Activated CD4-positive, alpha-beta T cell treated with anti-CD3 and anti-CD28 coated beads, Interleukin-2, amount 10 ng/mL, durations not matched to agents 7 days and 5 days (primary cell): ENCODE measurements at places on chromosomes 6 and 20. TPM values are rescaled to one million over a fixed set of nuclear protein-coding genes. Genes with fewer than 3 reads are reported as not detected.

GRCh38 chr6:139290787-139291311, 949 bp downstream of the TXLNB start:
- H3K27me3 ChIP-seq = no peaks in the 10 kb centered on the region
- H3K36me3 ChIP-seq = peaks cover 10% of the 10 kb centered on the region
- DNase-seq = peak; percentile 61
- peaks cover 48% of the 10 kb centered on the region for H3K4me1 ChIP-seq

GRCh38 chr20:54573838-54574237, 98.4 kb downstream of the DOK5 start:
- H3K36me3 ChIP-seq = no peaks in the 10 kb centered on the region
- no peak overlapping the region for H3K4me3 ChIP-seq
- no peak for DNase-seq
- no peak overlapping the region for H3K27ac ChIP-seq
- H3K4me1 ChIP-seq = no peaks in the 10 kb centered on the region
- H3K27me3 ChIP-seq = no peaks in the 10 kb centered on the region

DNA sequence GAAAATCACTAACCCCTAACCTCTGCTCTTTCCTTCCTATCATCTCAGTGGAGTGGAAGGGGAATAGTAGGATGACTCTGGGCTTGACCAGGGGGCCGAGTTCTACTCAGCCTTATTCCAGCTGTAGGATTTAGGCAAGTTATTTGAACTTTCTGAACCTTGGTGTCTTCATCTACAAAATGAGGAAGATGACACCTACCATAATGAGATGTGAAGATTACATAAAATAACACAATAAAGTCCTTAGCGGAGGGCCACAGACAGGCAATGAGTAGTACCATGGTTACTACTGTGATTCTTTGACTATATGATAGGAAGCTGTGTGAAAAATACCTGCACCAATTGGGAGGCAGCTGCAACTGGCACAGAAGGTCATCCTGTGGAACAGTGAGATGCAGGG, 53.6 kb upstream of the PIM1 start:
- H3K36me3 ChIP-seq = peaks cover 1% of the 10 kb centered on the region
- no peak overlapping the region for H3K27ac ChIP-seq
- DNase-seq = no peak
- peaks cover 5% of the 10 kb centered on the region for H3K4me1 ChIP-seq
- no peak overlapping the region for H3K4me3 ChIP-seq

- H3K4me3 ChIP-seq = no peak overlapping the region
- DNase-seq = no peak
- H3K27me3 ChIP-seq = no peaks in the 10 kb centered on the region
These were observed 207.3 kb downstream of the OTOR start for GRCh38 chr20:16955462-16955861.

GRCh38 chr6:111606620-111607115, 990 bp upstream of the TRAF3IP2 start:
- no peak for DNase-seq
- H3K27me3 ChIP-seq = no peaks in the 10 kb centered on the region
- peaks cover 5% of the 10 kb centered on the region for H3K36me3 ChIP-seq
- peaks cover 44% of the 10 kb centered on the region for H3K4me1 ChIP-seq
- H3K27ac ChIP-seq = peak overlapping the region; percentile 92

- no peaks in the 10 kb centered on the region for H3K27me3 ChIP-seq
- H3K36me3 ChIP-seq = no peaks in the 10 kb centered on the region
- H3K4me3 ChIP-seq = no peak overlapping the region
- peaks cover 7% of the 10 kb centered on the region for H3K4me1 ChIP-seq
These were observed 236.4 kb downstream of the FOXA2 start for GRCh38 chr20:22348010-22348409.

- no peak overlapping the region for H3K27ac ChIP-seq
- no peak overlapping the region for H3K4me3 ChIP-seq
- DNase-seq = no peak
- no peaks in the 10 kb centered on the region for H3K27me3 ChIP-seq
- H3K36me3 ChIP-seq = no peaks in the 10 kb centered on the region
- H3K4me1 ChIP-seq = no peaks in the 10 kb centered on the region
These were observed 916.0 kb upstream of the EYS start for GRCh38 chr6:66623050-66623449.

DNA sequence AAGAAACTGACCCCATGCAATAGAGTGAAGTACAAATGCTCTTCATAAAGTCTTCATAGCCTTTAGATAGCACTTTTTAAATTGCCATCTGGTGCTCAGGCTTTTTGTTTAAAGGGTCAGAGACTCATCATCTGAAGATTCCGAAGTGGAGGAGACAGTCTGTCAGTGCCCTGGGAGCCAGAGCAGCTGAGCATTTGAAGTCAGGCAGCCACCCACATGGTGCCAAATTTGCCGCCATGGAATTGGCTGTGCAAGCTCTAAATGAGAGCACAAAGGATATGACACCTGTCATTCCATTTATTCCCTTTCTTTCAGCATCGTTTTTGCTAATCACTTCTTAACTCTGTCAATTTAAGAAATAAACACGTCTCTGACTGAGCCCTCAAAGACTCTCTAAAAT, 32.8 kb upstream of the CEP162 start:
- peaks cover 13% of the 10 kb centered on the region for H3K27me3 ChIP-seq
- no peak overlapping the region for H3K4me3 ChIP-seq

DNA sequence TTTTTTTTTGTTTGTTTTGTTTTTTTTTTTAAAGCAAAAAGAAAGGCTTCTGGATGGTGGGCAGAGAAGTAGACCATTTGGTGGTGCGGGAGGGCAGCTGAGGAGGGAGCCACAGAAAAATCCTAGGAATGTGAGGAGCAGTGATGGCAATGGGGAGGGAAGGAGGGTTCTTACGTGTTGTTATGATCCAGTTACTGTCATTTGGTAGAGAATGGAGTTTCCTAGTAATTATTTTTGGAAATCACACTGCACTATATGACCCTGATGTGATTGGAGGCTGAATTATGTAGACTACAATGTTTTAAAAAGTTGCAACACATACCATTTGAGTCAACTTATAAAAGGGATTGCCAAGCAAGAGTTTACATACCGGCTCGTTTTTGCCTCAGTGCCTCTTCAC, 22.1 kb downstream of the ADGRF5 start:
- H3K27me3 ChIP-seq = peaks cover 3% of the 10 kb centered on the region
- H3K36me3 ChIP-seq = no peaks in the 10 kb centered on the region
- H3K4me3 ChIP-seq = no peak overlapping the region
- no peak overlapping the region for H3K27ac ChIP-seq
- DNase-seq = no peak

- peak overlapping the region; percentile 78 for H3K4me3 ChIP-seq
- H3K36me3 ChIP-seq = peaks cover 31% of the 10 kb centered on the region
- no peaks in the 10 kb centered on the region for H3K27me3 ChIP-seq
- no peak for DNase-seq
These were observed 1.5 kb downstream of the ZC3H12D start for GRCh38 chr6:149483334-149483725.

GRCh38 chr6:15504581-15505350, 158.1 kb downstream of the DTNBP1 start:
- H3K27me3 ChIP-seq = no peaks in the 10 kb centered on the region
- H3K36me3 ChIP-seq = peaks cover 18% of the 10 kb centered on the region
- H3K4me3 ChIP-seq = no peak overlapping the region
- no peak overlapping the region for H3K27ac ChIP-seq
- DNase-seq = no peak

Gene TRPC4AP
- 48.8 TPM for total RNA-seq

Gene CNR1
- not detected for total RNA-seq

Gene TP53TG5
- total RNA-seq = not detected

Gene MUCL3
- total RNA-seq = not detected

Gene TP53RK
- 15.2 TPM for total RNA-seq

Gene SLC16A10
- total RNA-seq = 3.2 TPM
